ENCODE measurements at places on chromosomes 12 and 14.

DNA sequence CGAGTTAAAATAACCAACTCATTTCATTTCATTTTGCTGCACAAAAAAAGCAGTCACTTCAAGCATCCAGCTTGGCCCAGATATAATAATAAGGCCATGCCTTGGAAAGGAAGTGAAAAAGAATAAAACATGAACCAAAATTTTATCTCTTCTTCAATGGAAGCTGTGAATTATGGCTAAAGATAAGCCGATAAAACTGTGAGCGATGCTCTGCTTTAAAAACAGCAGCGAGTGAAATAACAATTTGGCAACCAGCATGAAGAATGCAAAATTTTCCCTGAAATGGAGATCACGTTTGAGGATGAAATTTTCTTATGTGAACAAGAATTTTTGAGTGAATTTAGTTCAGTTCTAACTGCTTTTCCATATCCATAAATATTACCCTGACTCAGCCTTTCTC lies 70.4 kb downstream of the KCNC2 start:
- no peak for DNase-seq

GRCh38 chr12:119447618-119448017 lies 113.1 kb downstream of the CCDC60 start:
- DNase-seq = no peak

- no peak for DNase-seq
Measured at GRCh38 chr12:124233846-124234640, 60.9 kb upstream of the RFLNA start.

DNA sequence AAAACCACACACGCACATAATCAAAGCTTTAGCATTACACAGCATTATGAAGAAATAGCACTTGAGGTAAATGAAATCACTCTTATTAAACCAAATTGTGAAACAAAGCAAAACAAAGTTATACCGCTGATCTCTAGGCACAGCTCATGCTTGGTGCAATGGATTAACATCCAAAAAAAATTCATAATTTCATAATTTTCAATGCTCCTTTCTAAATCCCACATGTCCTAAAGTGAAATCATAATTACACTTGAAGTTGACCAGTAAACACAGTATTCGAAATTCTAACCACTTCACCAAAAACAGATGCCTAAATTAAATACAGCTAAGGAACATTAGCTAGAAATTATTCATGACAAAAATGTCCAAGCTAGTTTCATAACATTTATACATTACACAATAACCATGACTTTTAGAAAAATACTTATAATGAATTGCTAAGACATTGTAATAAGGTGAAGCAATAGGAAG lies 1.5 kb downstream of the MLH3 start:
- DNase-seq = no peak

- no peak for DNase-seq
Measured at GRCh38 chr12:45775964-45776363, 46.5 kb downstream of the ARID2 start.

DNA sequence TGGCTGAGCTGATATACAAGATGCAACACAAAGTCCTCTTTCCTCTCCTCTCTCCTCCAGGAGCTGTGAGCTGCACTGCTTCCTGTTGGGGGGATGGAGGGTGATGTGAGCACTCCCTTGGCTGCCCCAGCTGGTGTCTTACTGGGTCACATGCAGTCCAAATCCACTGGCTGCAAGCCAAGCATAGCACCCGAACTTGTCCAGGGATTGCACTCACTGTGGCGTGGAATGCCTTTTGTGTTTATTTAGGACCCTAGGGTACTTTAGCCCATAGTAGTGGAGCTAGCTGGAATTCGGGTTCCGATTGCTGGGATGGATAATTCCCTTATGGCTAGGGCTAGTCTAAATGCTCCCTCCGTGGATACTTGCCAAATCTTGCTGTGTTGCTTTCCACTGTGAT lies 424.9 kb upstream of the SYT1 start:
- DNase-seq = no peak

GRCh38 chr12:71607494-71608330 lies 55.9 kb downstream of the ZFC3H1 start:
- DNase-seq = no peak

GRCh38 chr12:132342251-132343227 lies 13.2 kb upstream of the GALNT9 start:
- DNase-seq = no peak

DNA sequence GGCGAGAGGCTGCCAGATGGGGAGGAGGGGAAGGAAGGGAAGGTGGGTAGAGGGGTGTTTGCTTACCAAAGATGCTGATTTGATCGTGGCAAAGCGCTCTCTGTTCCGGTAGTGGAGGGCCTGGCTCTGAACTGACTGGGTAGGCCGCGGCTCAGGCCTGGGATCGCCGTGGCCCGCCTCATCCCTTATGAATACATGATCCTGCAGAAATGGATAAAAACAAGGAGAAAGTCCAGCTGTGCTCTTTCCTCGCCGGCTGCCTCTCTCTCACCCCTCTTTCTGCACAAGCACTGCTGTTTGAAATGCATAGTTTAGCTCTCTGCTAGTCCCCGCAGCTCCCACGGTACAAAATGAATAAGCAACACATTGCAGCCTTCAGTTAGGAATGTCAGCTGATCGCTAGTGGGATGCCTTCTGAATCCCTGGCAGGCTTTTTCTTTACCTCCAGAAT lies 53.8 kb downstream of the PEBP1 start:
- no peak for DNase-seq

DNA sequence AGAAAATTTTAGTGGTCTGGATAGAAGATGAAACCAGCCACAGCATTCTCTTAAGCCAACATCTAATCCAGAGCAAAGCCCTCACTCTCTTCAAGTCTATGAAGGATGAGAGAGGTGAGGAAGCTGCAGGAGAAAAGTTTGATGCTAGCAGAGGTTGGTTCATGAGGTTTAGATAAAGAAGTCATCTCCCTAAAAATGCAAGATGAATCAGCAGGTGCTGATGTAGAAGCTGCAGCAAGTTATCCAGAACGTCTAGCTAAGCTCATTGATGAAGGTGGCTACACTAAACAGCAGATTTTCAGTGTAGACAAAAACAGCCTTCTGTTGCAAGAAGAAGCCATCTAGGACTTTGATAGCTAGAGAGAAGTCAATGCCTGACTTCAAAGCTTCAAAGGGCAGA lies 48.5 kb downstream of the FBXO33 start:
- no peak for DNase-seq

DNA sequence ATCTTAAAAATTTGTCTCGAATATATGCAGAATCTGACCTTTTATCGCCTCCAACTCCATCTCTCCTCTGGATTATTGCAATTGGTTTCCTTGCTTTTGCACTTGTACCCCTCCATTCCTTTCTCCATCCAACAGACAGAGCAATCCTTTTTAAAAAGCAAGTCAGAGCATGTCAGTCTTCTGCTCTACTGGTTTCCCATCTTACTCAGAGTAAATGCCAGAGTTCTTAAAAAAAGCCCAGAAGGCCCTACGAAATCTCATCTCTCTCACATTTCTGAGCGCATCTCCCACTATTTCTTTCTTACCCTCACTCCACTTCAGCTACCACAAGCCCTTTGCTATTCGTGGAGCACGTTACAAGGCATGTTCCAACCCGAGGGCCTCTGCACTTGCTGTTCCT lies 236.9 kb upstream of the DDHD1 start:
- no peak for DNase-seq

DNA sequence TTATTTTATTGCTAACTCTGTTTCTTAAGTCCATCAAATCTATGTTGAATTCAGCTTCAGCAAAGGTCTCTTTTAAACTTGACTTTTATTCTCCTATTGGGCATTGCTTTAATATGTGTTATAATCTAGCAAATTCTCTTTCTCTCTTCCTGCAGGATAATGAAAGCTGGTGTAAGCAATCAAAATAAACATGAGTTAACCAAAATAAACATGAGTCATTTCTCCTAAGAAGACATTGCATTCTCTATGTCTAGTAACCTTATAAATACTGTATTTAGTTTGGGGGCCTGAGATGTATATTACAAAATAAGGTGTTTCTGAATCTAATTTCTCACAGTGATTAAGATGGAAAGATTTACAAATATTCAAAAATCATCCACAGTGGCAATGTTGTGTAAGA lies 739.1 kb upstream of the ATXN7L3B start:
- DNase-seq = no peak

DNA sequence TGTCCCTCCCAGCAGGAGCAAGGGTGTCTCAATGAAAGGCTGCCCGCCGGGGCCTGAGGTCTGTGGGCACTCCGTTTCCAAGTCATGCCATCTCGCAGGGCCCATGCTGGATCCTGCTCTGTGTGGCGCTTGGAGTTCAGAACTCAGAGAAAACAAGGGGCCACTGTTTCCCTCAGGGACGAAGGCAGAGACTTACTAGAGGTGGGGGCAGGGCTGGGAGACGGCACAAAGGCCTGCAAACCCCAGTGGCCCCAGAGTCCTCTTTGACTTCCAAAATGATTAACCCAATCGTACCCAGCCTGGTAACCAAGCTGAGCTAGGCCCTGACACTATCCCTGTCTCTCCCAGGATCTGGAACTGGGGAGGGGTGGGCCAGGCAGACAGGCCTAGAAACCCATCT lies 95.8 kb downstream of the ITPK1 start:
- no peak for DNase-seq

DNA sequence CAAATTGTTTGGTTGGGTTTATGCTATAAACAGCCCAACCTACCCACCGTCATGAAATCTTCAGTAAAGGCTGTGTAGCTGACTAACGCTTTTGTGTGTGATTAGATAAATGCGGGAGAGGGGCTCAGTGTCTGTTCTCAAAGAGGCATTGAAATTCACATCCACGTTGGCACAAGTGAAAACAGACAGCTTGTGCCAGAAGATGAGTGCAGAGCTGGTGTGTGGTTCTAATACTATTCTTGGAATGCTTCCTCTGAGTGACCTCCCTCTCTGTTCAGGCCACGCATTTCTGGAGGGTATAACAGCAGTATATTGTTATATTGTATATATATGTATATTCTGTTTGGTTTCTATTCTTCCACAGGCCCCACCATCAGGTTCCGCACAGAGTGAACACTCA lies 263.8 kb downstream of the APAF1 start:
- no peak for DNase-seq

DNA sequence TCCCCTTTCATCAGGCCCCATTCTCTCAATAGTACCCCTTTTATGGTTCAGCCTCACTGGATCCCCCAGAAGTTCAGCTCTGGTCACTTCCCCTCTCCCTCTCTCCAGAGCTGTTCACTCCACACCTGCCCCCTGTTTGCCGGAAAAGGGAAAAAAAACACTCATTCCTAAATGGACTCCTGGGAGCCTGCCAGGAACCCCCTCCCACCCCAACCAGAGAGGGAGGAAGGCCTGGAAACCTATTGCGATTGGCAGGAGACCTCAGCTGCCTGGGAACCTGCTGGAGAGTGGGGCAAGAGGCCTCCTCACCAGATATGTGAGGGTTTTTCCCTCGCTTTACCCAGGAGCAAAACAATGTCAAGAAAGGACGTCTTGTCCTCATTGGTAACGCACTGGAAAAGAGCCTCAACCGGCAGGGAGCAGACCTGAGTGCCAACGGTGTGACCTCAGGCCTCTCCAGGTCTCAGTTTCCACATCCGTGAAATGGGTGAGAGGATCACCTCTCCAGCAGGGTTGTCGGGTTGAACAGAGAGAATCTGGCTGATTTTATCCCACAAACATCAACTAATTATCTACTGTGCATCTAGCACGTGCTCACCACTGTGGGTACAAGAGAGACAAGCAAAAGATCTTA lies 4.6 kb downstream of the DTX1 start:
- DNase-seq = no peak

DNA sequence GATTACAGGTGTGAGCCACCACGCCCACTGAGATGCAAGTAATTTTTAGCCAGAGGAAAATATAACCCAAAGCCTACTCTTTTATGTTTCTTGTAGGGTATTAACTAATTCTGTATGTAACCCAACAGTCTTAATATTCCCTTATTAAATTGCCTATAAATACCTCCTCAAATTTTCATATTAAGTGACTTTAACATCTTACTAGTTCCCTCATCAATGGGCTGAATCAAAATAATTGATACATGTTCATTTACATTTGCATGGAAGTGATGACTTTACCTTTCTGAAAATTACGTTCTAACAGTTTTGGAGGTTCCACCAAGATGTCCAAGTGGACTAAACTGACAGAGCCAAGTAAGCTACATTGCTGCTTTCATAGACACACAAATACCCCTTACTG lies 3.1 kb downstream of the SOS2 start:
- DNase-seq = no peak

GRCh38 chr14:106455026-106455425 lies 928.6 kb downstream of the TMEM121 start:
- DNase-seq = no peak

- DNase-seq = no peak
Measured at GRCh38 chr12:90712671-90713070, 242.3 kb downstream of the CCER1 start.

- DNase-seq = no peak
Measured at GRCh38 chr14:91058042-91058581, 2.3 kb downstream of the RPS6KA5 start.

- DNase-seq = no peak
Measured at GRCh38 chr12:92426332-92426731, 276.5 kb upstream of the PLEKHG7 start.

DNA sequence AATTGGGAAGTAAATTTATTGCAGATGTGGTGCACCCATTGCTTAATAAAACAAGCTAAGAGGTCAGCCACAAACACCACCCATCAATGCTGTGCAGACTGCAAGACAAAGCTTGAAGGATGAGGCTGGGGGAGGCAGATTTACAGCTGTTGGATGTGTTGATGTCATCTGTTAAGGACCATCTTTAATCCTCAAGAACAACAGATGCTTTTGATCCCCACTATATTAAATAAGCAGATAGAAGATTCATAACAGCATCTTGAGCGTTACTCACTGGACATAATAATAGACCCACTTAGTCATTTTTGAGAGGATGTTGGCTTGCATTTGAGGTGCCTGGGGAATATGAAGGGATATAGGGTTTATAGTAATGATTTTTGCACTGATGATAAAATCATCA lies 58.8 kb downstream of the GPR68 start:
- DNase-seq = no peak

- DNase-seq = no peak
Measured at GRCh38 chr14:21268617-21269251, 508 bp downstream of the HNRNPC start.

- no peak for DNase-seq
Measured at GRCh38 chr14:67514203-67514607, 18.9 kb upstream of the PLEKHH1 start.

DNA sequence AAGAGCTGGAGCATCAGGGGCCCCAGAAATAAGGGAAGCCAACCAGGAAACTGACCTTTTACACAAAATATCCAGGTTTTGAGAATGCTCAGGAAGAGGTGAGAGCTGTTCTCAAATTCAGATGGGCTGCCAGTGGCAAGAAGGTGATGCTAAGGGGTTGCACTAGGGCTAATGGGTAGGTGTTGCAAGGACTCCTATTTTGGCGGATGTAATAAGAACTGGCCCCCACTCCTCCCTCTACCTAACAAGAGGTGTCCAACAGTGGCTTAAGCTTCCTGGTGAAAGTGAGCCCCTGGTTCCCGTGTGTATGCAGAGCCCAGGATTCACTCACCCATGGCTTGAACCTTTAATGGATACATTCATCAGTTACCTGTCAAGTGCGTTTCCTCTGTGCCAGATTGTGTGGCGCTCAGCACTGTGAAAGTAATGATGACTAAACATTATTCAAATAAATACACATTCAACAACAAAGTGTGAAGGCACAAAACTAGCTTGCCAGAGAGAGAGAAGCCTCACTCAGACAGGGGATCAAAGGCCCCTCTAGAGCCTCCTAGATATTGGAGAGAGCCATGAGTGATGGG lies 705 bp upstream of the CHGA start:
- no peak for DNase-seq

GRCh38 chr14:88270776-88271175 lies 52.3 kb downstream of the KCNK10 start:
- no peak for DNase-seq
